Hepatic stellate cell (primary cell): ENCODE measurements at places on chromosomes 6 and 20.

DNA sequence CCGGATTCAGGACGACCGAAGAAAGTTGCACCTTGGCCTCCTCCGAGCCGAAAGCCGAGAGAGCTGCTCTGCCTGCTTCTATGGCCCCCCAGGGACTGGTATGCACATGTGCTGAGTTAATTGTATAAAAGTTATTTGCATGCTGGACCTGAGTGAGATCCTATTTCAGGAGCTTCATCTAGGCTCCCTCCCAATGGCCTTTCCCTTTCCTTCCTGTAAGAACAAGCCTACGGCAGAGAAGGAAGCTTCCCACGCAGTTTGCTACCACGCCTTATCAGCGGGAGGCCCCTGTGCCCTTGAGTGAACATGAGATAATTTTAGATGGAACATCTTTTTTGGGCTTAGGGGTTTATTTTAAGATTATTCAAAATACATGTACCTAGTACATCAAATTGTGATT is 65.9 kb downstream of the RIN2 start:
- no peak for DNase-seq

DNA sequence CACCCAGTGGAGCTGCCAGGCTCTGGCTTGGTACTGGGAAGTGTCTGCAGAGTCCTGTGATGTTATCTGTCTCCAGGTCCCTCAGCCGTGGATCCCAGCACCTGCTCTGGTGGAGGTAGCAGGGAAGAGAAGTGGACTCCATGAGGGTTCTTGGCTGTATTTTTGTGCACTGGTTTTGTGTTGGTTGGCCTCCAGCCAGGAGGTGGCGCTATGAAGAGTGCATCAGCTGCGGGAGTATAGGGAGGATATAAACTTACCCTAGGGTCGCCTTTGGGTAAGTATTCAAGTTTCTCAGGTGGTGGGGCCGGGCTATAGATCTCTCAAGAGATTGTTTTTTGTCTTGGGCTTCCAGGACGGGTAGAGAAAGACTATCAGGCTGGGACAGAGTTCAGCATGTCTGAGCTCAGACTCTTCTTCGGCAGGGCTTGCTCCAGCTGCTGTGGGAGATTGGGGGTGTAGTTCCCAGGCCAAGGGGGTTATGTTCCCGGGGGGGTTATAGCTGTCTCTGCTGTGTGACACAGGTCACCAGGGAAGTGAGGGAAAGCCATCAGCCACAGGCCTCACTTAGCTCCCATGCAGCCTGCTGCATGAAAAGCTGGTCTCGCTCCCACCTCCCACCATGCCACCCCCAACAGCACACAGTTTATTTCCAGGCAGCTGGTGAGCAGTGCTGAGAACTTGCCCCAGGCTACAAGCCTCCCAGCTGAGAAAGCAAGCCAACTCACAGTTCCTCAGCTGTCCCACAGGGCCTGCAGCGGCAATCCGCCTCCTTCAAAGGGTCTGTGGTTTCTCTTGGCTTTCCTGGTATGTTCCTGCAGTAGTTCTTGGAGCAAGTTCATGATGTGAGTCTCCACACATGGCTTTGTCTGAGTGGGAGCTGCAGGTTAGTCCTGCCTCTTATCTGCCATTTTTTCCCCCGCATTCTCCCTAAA is 115.7 kb downstream of the AIG1 start:
- no peak for DNase-seq

DNA sequence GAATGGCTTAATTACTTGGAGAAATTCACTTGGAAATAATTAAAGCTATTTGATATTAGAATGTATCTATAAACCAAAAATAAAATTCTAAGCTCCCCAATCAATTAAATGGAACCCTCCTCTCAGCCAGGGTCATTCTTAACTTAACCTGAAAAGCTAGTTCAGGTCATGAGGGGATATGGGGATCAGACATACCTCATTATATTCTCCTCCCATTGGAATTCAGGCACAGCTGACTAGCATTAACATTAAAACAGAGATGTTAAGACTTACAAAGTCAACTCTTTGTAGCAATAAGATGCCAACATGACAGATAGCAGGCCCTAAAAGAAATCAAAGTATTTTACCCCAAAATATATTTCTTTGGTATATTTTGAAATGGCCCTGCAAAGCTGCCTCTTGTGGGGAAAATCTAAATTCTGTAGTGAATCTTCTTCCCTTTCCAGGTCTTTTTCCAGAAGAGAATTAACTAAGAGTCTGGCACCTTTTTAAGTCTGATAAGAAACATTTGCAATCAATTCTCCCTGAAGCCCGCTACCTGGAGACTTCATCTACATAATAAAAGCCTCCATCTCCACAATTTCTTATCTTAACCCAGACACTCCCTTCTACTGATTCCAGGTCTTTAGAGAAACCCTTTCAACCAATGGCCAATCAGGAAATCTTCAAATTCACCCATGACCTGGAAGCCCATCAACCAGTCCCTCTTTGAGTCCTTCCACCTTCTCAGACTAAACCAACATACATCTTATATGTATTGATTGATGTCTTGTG is 231.2 kb downstream of the ADGB start:
- no peak for DNase-seq

DNA sequence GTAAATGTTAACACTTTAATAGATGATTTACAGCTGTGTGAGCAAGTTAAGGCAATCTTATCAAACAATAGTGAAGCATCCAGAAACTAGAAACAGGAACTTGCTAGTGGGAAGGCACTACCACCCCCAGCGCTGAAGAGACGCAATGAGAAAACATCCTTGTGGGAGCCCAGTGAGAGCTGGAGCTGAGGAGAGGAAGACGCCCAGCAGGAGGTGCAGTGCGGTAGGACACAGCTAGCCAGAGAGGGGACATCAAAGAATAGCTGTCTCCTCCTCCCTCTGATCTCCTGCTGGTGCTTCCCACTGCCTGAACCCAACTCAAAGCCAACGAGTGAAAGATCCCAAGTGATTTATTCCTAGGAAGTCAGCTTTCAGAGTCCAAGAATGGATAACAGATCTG is 140.3 kb downstream of the COL12A1 start:
- no peak for DNase-seq

DNA sequence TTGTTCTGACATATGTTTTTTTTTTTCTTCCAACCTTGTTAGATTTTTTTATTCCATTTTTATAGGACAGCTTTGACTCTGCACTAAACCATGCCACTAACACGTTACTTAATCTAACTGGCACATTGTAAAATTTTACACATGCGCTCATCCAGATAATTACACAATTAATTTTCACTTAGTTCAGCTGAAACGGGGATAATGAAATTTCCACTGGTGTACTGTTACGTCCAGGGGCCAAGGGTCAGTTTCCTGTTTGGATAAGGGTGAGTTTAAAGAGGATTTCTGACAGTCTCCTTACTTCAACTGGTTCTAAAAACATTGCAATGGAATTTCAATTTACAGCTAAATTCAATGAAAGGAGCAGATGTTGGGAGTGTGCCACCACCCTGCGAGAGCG is 221.8 kb upstream of the CEP162 start:
- no peak for DNase-seq

DNA sequence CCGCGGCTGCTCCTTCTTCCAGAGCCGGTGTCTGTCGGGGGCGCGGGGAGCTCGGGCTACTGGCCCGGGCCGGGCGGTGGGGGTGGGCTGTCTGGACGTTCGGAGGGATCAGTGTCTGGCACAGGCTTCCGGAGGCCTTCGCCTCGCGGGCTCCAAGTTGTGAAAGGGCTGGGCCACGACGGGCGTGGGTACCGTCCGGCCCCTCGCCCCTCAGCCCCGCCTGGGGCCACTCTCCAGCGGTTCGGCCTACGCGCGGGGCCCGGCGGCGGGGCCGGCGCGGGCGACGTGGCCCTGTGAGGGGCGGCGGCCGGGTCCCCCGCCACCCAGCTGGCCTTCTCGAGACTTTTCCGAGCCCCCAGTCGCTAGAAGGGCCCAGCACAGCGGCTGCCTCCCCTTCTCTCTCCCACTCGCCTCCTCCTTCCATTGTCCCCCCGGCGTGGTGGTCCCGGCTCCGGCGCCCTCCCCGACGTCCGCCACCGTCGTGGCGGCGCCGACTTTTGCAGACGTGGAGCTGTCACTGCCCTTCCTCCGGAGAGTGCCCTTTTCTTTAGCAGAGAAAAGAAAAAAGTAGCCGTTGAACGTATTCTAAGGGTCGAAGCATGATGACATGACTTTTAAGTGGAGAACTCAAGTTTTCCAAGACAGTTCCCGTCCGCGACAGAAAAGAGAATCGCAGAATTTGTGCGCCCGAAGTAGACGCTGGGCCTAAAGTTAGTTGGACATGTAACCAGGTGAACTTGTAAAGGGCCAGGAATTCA is 571 bp downstream of the ITCH start:
- peak; percentile 58 for DNase-seq

GRCh38 chr20:13008761-13009681 is at the start of gene SPTLC3:
SPTLC3 (plus strand) TSS chr20:13008972; CDS start chr20:13009268, 296 bp downstream.
- no peak for DNase-seq

GRCh38 chr6:158014505-158015187 is 33.0 kb downstream of the SYNJ2 start:
- no peak for DNase-seq

GRCh38 chr6:153644000-153644399 is 395.0 kb upstream of the OPRM1 start:
- DNase-seq, result no peak

DNA sequence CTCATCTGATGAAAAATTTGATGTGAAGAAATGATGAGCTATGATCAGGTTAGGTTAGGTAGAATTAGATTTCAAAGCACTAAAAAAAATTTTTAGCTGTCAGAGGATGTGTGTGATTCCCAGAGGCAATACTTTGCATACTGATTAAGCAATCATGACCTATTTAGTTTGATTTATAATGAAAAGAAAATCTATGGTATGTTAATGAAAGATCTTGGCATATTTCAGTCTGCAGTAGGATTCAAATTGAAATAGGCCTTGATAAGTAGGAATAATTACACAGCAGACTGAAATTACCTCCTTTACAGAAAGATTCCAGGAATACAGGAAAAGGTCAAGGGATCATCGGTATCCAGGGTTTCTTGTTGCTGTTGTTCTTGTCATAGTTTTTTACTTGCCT is 69.3 kb downstream of the HDDC2 start:
- DNase-seq, result no peak

GRCh38 chr6:70395301-70395672 is 18.0 kb upstream of the FAM135A start:
- DNase-seq, result no peak
